ENCODE measurements at places on chromosomes 5 and 9. TPM values are rescaled to one million over a fixed set of nuclear protein-coding genes. Genes with fewer than 3 reads are reported as not detected.

DNA sequence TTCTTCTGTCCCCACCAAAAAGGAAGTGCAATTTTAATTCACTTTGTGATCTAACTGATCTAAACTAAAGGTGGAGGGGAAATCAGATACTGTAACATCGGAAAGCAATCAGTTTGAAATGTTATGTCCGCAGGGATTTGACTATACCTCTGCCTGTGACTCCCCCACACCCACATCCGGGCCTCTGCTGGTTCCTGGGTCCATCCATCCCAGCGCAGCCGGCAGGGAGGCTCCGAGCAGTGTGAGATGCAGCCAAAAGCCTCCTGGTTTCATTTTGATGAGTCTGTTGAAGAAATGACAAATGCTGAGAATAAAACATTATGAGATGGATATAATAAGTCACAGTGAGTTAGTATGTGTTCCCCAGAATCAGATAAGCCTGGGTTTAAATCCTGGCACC, 8.6 kb downstream of the FSTL4 start:
- peaks cover 29% of the 10 kb centered on the region for H3K27me3 ChIP-seq
- no peaks in the 10 kb centered on the region for H3K36me3 ChIP-seq
- DNase-seq = no peak

GRCh38 chr5:10118150-10118549, 131.5 kb downstream of the ATPSCKMT start:
- H3K27me3 ChIP-seq = no peaks in the 10 kb centered on the region
- H3K4me3 ChIP-seq = no peak overlapping the region
- H3K4me1 ChIP-seq = no peaks in the 10 kb centered on the region
- H3K27ac ChIP-seq = no peak overlapping the region
- DNase-seq = no peak

DNA sequence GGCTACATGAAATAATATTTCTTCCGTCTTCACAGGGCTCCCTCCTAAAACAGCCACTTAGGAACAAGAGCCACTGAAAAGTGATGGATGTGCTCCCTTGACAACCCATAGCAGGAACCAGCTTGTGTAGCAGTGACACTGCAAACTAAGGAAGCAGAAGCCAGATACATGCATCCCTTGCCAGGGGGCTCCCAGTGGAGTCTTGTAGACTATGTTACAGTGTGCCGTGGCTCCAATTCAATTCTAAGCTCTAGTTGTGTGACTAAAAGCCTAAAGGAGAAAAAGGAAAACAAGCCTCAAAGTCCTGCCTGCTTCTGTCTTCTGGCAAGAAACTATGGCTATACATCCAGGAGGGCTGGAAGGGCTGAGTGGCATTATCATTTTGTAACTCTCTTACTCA, 12.2 kb upstream of the TAF1L start:
- peaks cover 2% of the 10 kb centered on the region for H3K27me3 ChIP-seq
- H3K36me3 ChIP-seq = no peaks in the 10 kb centered on the region
- DNase-seq = no peak
- H3K27ac ChIP-seq = no peak overlapping the region
- H3K4me1 ChIP-seq = no peaks in the 10 kb centered on the region

GRCh38 chr9:93087971-93088655, 7.9 kb upstream of the CARD19 start:
- peaks cover 62% of the 10 kb centered on the region for H3K36me3 ChIP-seq
- no peak for DNase-seq
- peaks cover 53% of the 10 kb centered on the region for H3K4me1 ChIP-seq
- no peaks in the 10 kb centered on the region for H3K27me3 ChIP-seq

DNA sequence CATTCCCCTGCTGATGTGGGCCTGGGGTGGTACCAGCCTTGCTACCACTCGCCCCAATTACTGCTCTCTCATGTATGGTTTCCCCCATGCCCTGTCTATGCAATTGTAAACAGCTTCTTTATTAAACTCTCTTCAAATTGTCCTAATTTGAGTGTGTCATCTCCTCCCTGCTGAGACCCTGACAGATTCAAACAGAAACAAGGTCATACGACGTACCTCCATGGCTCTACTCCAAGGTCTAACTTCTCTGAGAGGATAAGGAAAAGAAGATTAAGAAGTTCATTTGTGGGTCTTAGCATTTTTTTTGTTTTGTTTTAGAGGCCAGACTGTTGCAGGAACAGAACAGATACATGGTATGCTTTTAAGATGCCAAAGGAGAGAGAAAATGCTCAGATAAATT, 38.0 kb downstream of the ABITRAM start:
- peaks cover 7% of the 10 kb centered on the region for H3K36me3 ChIP-seq
- no peaks in the 10 kb centered on the region for H3K4me1 ChIP-seq

The CYSRT1 gene
- 0.49 TPM for total RNA-seq

The PGM5 gene
- not detected for total RNA-seq

Measured in activated T-helper 1 cell treated with anti-CD3 and anti-CD28 coated beads, Interleukin-12 subunit alpha, Interleukin-12 subunit beta, Interleukin-2, Interleukin-4 antibody, amounts not matched to agents 30 ng/mL and 10 ng/mL and 1 ng/mL, durations not matched to agents 14 hours and 24 hours and 36 hours (primary cell).